K562 (cell line): ENCODE measurements at places on chromosomes 7 and 10.

DNA sequence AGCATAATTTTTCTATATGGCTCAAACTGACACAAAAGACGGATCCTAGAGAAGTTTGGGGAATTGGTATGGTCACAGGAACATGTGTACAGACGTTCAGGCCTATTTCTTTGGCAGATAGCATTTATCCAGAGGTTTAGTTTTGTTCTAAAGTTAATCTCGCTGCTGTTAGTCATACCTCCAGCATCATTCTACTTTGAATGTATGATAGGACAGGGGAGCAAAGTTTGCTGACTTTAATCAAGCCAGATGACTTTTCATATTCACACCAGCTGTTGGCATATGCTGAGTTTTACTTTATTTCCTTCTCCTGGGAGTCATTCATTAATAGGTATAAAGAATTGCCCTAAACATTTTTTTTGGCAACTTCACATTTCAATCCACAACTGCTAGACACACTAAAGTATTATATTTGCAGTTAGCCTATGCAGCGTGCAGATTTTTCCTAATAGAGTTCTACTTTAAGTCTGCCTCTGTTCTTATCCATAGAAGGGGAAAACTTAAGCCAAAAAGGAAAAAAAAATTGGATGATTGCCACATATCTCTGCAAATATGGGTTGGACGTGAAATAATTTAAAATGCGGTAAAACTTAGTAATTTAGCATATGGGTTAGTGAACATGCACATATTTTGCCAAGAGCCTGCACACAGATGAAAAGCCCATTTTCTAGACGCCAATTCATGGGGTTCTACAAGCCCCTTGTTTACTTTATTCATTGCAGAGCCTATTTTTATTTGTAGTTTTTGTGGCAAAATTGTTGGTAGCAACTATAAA lies 213.1 kb downstream of the C7orf25 start:
- no peak overlapping the region for H3K27ac ChIP-seq
- no peaks in the 10 kb centered on the region; the same call in 1 of the 2 replicates for H3K4me1 ChIP-seq
- H3K36me3 ChIP-seq: no peaks in the 10 kb centered on the region
- DNase-seq: no peak
- H3K4me3 ChIP-seq: no peak overlapping the region

DNA sequence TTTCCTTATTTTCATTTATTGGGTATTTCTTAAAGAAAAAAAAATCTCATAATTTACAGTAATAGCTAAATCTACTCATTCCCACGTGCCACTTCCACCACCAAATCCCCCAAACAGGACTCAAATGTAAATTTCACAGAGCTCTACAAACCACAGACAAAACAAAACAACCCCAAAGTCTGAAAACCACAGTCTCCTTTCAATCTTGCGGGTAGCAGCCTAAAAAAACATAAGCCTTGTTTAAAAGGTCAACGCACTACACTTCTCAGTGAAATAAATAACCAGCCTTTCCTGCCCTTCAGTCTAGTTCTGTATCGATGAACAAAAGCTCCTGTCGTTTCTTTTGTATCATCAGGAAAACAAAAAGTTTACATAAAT lies 121.8 kb upstream of the AFAP1L2 start:
- no peak for DNase-seq
- H3K27ac ChIP-seq: no peak overlapping the region
- H3K27me3 ChIP-seq: no peaks in the 10 kb centered on the region; the same call in 2 of the 3 replicates
- H3K4me3 ChIP-seq: no peak overlapping the region

GRCh38 chr7:127647636-127648035 lies 4.4 kb upstream of the SND1 start:
- H3K27ac ChIP-seq: no peak overlapping the region
- no peaks in the 10 kb centered on the region for H3K36me3 ChIP-seq
- H3K27me3 ChIP-seq: no peaks in the 10 kb centered on the region
- peaks cover 17% of the 10 kb centered on the region for H3K4me1 ChIP-seq
- DNase-seq: no peak

GRCh38 chr7:130818056-130818455 lies 84.0 kb upstream of the KLF14 start:
- no peak overlapping the region for H3K4me3 ChIP-seq
- peaks cover 17% of the 10 kb centered on the region for H3K27me3 ChIP-seq
- no peak overlapping the region for H3K27ac ChIP-seq
- no peaks in the 10 kb centered on the region for H3K36me3 ChIP-seq

DNA sequence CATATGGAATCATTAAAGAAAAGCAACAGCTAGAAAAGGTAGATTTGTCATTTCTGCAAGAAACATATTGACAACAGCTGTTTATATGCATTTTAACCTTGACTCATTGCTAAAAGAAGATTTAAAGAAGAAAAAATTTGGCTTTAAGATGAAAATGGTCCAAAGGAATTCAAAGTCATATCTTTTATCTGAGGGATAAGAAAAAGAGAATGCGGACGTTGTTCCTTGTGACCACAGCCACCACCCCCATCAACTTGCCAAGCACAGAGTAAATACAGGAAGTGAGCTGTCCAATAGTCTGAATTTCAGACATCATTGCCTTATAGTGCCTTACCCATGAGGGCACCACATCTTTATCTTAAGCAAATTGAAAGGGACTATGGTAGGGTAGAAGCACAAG lies 7.3 kb upstream of the CRPPA start:
- no peaks in the 10 kb centered on the region for H3K36me3 ChIP-seq
- H3K4me3 ChIP-seq: no peak overlapping the region
- H3K4me1 ChIP-seq: no peaks in the 10 kb centered on the region; the same call in 1 of the 2 replicates
- no peaks in the 10 kb centered on the region for H3K27me3 ChIP-seq

GRCh38 chr10:77006836-77007511 lies 630.6 kb downstream of the KCNMA1 start:
- H3K27me3 ChIP-seq: no peaks in the 10 kb centered on the region
- H3K27ac ChIP-seq: no peak overlapping the region

GRCh38 chr10:80460399-80461207 lies 6.5 kb downstream of the TSPAN14 start:
- no peak overlapping the region for H3K4me3 ChIP-seq
- peaks cover 91% of the 10 kb centered on the region for H3K4me1 ChIP-seq
- no peak for DNase-seq
- peaks cover 51% of the 10 kb centered on the region for H3K36me3 ChIP-seq
- H3K27ac ChIP-seq: 0 out of 3 replicates have a peak overlapping the region, but pooled peaks have one; percentile 5

- no peak overlapping the region for H3K4me3 ChIP-seq
- peak; percentile 88 for DNase-seq
- H3K36me3 ChIP-seq: no peaks in the 10 kb centered on the region
- no peak overlapping the region; the same call in 2 of the 3 replicates for H3K27ac ChIP-seq
- H3K27me3 ChIP-seq: peaks cover 85% of the 10 kb centered on the region
Observed at GRCh38 chr7:155533827-155534690, 12.3 kb downstream of the CNPY1 start.

- H3K36me3 ChIP-seq: no peaks in the 10 kb centered on the region
- no peaks in the 10 kb centered on the region for H3K4me1 ChIP-seq
- peaks cover 28% of the 10 kb centered on the region for H3K27me3 ChIP-seq
- H3K27ac ChIP-seq: no peak overlapping the region
Observed at GRCh38 chr7:141456298-141456697, 94.9 kb upstream of the AGK start.

- H3K27ac ChIP-seq: no peak overlapping the region
- no peak overlapping the region for H3K4me3 ChIP-seq
- H3K27me3 ChIP-seq: no peaks in the 10 kb centered on the region
- DNase-seq: no peak
- H3K4me1 ChIP-seq: no peaks in the 10 kb centered on the region
- no peaks in the 10 kb centered on the region for H3K36me3 ChIP-seq
Observed at GRCh38 chr7:133570321-133570720, 317.4 kb downstream of the EXOC4 start.

- H3K27me3 ChIP-seq: peaks cover 29% of the 10 kb centered on the region
- H3K4me1 ChIP-seq: peaks cover 16% of the 10 kb centered on the region; the same call in 1 of the 2 replicates
- no peak overlapping the region for H3K4me3 ChIP-seq
- no peak for DNase-seq
Observed at GRCh38 chr10:70053218-70053840, 683 bp downstream of the MACROH2A2 start.

GRCh38 chr10:36023939-36024338 lies 381.8 kb upstream of the FZD8 start:
- no peak overlapping the region for H3K4me3 ChIP-seq
- DNase-seq: no peak
- no peak overlapping the region for H3K27ac ChIP-seq
- H3K27me3 ChIP-seq: no peaks in the 10 kb centered on the region
- no peaks in the 10 kb centered on the region for H3K4me1 ChIP-seq

GRCh38 chr10:4931587-4931986 lies 31.6 kb upstream of the AKR1C1 start:
- H3K4me1 ChIP-seq: no peaks in the 10 kb centered on the region
- H3K27me3 ChIP-seq: no peaks in the 10 kb centered on the region
- no peak overlapping the region for H3K4me3 ChIP-seq

DNA sequence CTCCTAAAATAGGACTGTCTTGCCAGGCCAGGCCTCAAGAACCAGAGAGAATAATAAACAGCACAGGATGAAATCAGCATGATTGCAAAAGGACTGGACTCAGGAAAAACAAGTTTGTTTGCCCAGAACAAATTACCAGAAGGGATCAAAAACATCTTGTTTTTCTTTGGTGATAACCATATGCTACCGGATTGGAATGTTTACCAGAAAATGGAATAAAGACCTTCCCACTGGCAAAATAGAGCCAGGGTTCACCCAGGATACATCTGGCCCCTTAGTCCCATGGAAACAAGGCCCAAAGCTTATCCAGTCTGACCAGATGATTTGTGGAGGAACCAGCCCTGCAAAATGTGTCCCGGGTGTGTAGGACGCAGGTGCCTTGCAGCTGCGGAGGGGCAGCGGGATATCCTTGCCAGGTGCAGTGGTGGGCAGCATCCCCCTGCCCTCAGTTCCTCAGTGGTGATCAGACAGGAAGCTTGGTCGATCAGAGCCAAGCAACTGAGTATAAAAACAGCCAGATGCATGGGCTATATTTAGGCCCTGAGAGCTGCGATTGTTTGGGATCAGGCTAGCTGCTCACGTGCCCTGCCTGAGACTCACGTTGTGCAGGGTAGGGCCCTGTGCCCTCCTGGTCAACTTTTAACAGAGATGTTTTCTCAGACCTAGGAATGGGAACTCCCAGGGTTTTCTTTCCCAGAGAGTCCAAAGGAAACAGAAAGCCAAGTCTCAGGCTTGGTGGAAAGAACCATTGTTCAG lies 4.6 kb upstream of the ZNF22 start:
- H3K4me1 ChIP-seq: peaks cover 7% of the 10 kb centered on the region; the same call in 2 of the 3 replicates
- H3K36me3 ChIP-seq: no peaks in the 10 kb centered on the region

DNA sequence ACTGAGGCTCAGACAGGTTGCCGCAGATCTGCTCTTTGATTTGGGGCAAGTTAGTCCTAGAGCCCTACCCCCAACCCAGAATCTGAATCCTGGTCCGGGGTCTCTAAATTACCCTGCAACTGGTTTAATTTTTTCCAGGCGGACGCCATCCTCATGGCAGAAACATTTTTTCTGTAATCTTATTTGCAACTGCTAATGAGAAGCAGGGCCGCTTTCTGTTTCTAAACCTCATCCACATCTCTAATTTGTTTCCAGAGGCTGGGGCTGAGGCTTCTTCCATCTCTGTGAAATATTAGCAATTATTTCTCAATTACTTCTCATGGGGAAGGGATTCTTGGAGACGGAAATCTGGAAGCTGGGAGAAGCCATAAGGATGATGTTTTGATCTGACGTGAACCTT lies 261.6 kb downstream of the RPS24 start:
- no peak overlapping the region for H3K27ac ChIP-seq
- H3K36me3 ChIP-seq: no peaks in the 10 kb centered on the region
- no peaks in the 10 kb centered on the region for H3K4me1 ChIP-seq
- no peak overlapping the region for H3K4me3 ChIP-seq
- DNase-seq: no peak

DNA sequence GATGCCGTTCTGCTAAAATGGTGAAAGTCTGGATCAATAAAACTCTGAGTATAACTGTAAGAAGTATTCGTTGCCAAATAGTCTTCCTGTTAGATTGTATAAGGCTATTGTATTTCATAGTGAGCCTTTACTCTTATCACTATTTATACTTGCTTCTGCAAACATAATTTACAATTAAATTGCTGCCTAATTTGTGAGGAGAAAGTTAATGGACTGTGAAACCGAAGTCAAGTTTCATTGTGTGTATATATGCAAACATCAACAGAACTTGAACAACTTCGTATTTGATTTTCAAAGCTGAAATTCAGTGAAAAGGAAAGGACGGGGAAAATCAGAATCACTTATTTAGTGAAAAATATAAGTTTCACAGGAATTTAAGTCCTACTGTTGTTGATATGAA lies 135.9 kb upstream of the CCDC6 start:
- no peaks in the 10 kb centered on the region for H3K27me3 ChIP-seq
- H3K27ac ChIP-seq: no peak overlapping the region
- no peak overlapping the region for H3K4me3 ChIP-seq

DNA sequence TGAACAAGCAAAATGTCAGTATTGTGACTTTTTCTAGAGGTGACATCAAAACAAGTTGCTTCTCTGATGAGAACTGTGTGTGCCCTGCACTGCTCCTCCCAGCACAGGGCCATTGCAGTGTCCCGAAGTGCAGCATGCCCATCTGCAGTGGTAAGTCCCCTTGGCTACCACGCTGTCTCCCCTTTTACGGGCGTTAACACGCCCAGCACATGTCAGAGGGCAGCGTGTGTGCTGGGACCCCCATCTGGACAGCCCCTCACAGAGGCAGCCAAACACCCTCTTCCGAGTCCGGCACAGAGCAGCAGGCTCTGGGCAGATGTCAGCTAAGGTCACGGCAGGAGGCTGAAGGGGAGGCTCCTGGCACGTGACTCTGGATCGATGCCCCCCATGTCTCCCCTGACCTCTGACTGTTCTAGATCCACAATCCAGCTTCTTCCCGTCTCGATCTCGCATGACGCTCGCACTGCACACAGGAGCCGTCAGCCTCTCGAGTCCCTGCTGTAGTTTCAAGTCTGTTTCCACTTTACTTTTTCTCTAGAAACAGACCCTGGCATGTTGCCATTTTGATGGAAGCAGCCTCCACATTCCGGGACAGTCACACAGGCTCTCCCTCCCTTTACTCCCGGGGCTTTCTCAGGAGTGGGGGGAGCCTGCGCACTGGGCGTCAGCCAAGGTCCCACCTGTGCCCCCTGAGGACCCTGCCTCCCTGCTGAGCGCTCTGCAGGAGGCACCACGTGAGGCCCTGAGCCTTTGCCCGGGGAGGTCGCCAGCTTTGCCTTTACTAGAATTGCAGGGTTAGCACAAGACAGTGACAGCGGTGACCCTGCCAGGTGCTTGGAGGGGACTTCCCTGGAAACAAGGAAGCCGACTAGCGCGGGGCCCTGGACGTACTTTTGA lies 133.8 kb downstream of the TCERG1L start:
- H3K27ac ChIP-seq: no peak overlapping the region
- no peaks in the 10 kb centered on the region for H3K36me3 ChIP-seq
- no peaks in the 10 kb centered on the region for H3K4me1 ChIP-seq
- H3K27me3 ChIP-seq: no peaks in the 10 kb centered on the region
- no peak overlapping the region for H3K4me3 ChIP-seq

- peaks cover 8% of the 10 kb centered on the region for H3K27me3 ChIP-seq
- no peak overlapping the region for H3K4me3 ChIP-seq
- H3K27ac ChIP-seq: no peak overlapping the region
- no peaks in the 10 kb centered on the region for H3K4me1 ChIP-seq
Observed at GRCh38 chr10:121708728-121709674, 110.8 kb upstream of the FGFR2 start.

- H3K4me1 ChIP-seq: peaks cover 48% of the 10 kb centered on the region
- no peak for DNase-seq
- no peak overlapping the region for H3K27ac ChIP-seq
Observed at GRCh38 chr10:45466784-45467183, 92.8 kb downstream of the ALOX5 start.
